ENCODE measurements at places on chromosomes 5 and 9.

GRCh38 chr9:14232111-14232510, 81.8 kb downstream of the NFIB start:
- no peak for DNase-seq

DNA sequence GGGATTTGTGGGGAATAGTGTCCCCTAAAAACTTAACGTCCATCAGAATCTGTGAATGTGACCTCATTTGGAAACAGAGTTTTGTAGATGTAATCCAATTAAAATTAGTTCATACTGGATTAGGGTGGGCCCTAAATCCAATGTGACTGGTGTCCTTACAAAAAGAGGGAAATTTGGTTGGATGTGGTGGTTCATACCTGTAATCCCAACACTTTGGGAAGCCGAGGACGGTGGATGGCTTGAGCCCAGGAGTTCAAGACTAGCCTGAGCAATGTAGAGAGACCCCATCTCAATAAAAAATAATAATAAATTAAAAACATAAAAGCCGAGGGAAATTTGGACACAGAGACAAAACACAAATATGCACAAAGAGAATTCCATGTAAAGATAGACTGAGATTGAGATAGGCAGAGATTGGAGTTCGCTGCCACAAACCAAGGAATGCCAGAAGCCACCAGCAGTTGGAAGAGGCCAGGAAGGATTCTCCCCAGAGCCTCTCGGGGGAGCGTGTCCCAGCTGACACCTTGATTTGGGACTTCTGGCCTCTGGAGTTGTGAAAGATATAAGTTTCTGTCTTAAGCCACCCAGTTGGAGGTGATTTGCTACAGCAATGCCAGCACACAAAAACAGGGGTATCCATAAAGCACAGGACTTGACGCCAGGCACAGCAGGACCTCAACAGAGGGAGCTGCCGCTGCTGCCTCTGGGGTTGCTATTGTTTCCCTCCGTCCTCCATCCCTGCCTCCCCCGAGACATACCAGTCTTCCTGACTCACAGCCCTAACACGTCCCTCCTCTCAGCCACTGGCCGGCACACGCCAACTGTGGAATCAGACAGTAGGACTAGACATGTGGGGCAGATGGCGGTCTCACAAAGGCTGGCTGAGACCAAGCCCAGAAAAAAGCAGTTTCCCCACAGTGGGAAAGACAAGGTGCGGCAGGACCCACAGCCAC, 73.8 kb upstream of the IL17B start:
- no peak for DNase-seq

DNA sequence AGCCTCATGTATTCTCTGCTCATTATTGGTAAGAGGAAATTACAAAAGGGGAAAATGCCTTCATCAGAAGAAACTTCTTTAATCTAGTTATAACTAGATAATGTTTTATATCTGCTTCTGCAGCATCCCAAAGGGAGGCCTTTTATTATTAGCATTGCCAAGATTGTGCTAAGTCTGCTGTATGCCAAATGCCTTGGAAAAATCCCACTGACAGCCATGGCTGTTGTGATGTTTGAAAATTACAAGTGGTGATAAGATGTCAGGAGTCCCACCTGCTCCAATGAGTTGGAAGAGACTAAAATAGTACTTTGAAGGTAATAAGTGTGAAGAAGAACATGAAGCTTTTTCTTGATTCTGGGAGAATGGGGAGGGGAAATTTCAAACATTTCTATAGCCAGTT, 345.0 kb downstream of the GABRB2 start:
- no peak for DNase-seq

GRCh38 chr9:135375001-135375400, 104.6 kb upstream of the PPP1R26 start:
- DNase-seq: no peak

GRCh38 chr5:109388407-109388806, 21.4 kb downstream of the PJA2 start:
- no peak for DNase-seq

- DNase-seq: no peak
These were observed 14.0 kb upstream of the TNIP1 start for GRCh38 chr5:151094852-151095245.

DNA sequence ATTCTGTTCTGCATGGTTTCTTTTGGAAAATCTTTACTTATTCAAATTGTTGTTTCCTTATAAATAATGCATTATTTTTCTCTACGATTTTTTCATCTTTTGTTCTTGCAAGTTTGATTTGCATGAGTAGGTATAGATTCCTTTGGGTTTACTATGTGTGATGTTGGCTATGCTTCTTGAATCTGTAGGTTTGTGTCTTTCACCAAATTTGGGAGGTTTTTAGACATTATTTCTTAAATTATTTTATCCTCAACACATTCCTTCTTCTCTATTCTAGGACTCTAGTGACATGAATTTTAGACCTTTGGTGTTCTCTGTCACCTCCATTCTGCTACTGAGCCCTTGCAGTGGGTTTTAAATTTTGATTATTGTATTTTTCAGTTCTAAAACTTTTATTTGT, 219.0 kb downstream of the CWC27 start:
- no peak for DNase-seq

GRCh38 chr9:18333157-18333556, 140.8 kb upstream of the ADAMTSL1 start:
- DNase-seq: no peak

DNA sequence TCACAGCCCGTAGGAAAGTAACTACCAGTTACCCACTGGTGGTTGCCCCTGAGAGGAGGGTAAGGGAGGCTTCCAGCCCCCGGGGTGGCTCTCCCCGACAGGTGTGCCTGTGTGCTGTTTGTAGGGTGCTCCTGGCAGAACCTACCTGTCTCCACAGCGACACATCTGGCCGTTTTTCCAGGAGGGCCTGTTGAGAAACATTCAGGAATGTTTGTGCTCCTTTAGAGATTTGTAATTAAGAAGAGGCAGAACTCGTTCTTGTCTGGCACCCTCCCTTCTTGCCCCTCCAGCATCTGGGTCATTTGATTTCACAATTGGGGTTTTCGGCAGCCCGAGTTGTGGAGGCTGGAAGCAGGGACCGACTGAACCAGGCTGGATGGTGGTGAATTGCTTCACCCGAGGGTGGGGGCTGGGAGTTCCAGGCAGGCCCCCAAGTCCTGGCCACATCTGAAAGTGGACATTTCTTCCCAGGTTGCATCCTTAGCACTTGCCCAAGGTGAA, 74.2 kb downstream of the WWC1 start:
- no peak for DNase-seq

GRCh38 chr9:71643330-71643729, 125.0 kb downstream of the CEMIP2 start:
- no peak for DNase-seq

- no peak for DNase-seq
These were observed 259.6 kb downstream of the CDH12 start for GRCh38 chr5:22593592-22593991.

DNA sequence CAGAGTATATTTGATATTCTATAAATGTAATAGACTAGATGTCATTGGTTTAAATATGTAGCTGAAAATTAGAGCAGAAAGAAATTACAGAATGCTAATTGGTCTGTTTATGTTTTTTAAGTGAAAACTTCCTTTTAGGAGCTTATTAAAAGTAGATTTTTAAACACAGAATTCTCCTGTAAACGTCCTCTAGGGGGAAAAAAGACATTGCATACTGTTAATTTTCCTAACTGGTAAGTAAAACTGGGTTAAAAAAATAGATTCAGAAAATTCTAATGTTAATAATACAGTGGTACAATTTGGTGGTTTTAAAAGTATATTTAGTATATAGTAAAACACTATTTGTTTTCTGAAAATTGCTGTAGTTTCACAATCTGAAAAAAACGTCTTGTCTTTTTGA, 59.8 kb downstream of the ZCCHC7 start:
- no peak for DNase-seq

GRCh38 chr9:14341437-14342122, 27.6 kb upstream of the NFIB start:
- no peak for DNase-seq

DNA sequence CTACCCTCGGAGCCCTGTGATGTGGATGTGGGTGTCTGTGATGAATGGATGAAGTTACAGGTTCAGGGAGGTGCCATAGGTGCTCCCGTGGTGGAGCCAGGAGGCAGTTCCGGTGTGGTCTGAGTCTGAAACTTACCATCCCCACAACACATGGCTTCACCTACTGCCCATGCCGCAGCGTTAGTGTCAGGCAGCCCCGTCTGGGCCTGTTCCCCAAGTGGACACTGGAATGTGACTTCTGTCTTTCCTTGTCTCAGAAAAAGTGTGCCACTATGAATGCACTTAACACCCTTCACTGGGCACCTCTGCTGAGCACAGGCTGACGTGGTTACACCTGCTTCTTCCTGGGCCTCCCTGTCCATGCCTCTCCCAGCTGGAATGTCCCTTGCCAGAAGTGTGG, 8.6 kb downstream of the ANKRD33B start:
- no peak for DNase-seq

DNA sequence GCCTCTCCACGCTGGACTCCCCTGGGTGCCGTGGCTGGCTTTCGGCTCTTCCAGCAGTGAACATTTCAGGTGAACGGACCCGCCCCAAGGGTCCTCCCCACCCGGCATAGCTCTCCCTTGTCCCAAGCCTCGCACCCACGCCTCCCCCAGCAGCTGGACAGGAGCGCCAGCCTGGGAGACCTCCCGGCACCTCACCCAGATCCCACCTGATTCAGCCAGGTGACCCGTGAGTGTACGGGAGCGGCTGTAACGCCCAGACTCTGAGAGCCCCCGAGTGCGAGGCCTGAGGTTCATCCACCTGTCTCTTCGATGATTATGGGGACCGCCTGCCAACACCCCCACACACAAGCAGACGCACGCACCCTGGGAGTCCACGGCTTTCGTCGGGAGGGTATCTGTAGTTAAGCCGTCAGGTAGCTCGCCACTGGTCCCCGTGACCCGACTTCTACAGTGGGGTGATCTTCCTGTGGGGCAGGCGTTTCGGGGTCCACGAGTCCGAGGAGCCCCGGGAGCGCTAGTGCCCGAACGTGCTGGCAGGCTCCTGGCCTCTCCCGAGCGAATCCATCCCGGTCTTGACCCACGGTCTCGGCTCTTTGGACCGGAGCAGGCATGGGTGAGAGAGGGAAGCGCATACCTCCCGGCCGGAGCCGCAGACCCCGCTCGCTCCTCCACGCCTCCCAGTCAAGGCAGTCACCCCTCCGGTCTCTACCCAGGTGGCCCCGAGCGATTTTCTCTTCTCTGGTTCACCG, 14.9 kb downstream of the TRIM7 start:
- DNase-seq: peak; percentile 68

GRCh38 chr9:127524373-127524772, 73.1 kb downstream of the LRSAM1 start:
- DNase-seq: no peak

GRCh38 chr5:93243481-93243880, 337.5 kb downstream of the NR2F1-AS1 start:
- DNase-seq: no peak

- no peak for DNase-seq
These were observed 473.1 kb downstream of the DIRAS2 start for GRCh38 chr9:90169490-90169889.

DNA sequence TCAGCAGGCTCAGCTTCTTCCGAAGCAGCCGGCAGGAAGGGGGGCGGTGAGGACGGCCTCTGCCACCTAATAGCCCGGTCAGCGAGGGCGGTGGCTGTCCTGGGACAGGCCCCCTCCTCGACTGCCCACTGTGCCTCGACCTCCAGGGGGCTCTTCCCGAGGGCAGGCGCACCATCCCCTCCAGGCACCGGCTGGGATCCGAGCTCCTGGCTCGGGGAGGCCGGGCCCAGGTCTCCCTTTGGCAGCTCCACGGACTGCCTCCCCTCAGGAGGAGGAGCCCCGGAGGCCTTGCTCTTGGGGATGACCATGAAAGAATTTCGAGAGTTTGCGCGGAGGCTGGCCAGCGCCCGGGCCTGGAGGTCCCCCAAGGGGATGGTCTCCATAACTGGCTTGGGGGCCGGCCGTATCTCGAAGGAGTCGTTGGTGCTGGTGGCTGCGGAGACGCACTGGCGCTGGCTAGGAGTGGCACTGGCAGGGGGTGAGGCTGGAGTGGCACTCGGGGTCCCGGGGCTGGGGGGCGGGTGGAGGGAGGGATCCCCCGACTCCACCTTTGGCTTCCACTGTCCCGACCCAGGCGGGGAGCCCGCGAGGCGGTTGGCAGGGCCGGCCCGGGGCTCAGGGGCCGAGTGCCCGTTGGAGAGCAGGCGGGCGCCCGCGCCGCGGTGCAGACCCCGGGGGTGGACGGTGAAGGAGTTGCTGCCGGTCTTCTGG, 975 bp downstream of the TPRN start:
- no peak for DNase-seq

DNA sequence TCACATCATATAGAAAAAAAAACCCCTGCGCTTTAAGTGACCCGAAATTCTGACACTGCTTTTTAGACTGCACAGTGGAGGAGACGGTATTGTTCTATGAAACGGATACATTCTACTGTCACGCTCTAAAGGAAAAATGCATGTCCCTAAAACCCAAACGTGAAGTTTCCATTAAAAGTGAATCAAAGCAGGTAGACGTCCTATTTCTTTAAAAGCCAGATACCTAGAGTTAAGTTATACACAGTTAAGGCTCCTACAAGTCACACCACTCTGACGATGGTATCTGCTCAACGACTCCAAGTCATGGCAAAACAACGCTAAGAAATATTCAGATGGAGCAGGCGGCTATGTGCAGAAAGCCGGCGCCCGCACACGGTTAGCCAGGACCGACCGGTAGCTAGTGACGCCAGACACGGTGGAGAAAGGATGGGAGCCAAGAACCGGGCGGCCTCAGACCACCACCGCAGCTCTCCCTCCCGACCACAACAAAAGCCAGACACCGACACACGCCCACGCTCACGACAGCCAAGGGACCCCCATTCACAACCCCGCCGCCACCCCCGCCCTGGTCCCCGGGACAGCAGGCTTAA, 734 bp downstream of the SKP1 start:
- peak; percentile 68 for DNase-seq

GRCh38 chr9:82532504-82533180, 530.3 kb downstream of the RASEF start:
- no peak for DNase-seq

DNA sequence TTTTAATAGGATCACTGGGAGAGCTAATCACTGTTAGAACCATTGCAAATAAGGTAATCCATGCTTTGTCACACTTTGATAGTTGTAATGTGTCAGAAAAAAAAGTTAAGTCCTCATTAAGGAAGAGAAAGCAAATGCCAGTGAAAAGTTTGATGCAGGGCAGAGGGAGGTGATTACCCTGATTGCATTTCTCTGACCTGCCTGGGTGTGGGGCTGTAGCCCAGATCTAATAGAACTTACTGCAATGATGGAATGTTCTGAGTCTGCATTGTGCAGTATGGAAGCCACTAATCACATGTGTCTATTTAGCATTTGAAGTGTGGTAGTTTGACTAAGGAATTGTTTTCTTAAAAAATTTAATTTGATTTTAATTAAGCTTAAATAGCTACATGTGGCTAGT, 202.7 kb downstream of the ATP10B start:
- DNase-seq: no peak

GRCh38 chr9:19876569-19877316, 87.9 kb upstream of the SLC24A2 start:
- no peak for DNase-seq

All from stimulated activated CD8-positive, alpha-beta memory T cell treated with anti-CD3 and anti-CD28 coated beads, Interleukin-4, amount 100 ng/mL, for 48 hours (primary cell).